ENCODE measurements at places on chromosomes 5 and 9.

DNA sequence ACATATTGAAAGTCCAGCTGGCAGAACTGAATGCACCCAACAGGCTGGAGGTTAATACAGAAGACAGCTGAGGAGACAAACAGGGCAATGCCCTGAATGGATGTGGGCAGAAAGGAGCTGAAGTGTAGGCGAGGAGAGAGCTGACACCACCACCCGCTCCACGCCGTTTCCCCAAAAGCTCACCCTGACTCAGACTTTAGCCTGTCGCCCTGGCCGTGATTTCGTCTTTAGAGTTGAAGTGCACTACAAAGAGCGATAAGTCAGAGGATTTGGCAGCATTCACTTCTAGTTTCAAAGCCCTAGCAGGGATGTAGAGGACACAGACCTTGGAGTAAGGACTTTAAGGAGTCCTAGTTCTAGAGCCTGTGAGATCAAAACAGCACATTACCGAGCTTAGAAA is 2.2 kb upstream of the ERAP1 start:
- DNase-seq: no peak

- no peak for DNase-seq
These were observed 63.1 kb upstream of the RETREG1 start for GRCh38 chr5:16679863-16680262.

GRCh38 chr9:88680041-88680440 is 145.1 kb downstream of the NXNL2 start:
- DNase-seq: no peak

DNA sequence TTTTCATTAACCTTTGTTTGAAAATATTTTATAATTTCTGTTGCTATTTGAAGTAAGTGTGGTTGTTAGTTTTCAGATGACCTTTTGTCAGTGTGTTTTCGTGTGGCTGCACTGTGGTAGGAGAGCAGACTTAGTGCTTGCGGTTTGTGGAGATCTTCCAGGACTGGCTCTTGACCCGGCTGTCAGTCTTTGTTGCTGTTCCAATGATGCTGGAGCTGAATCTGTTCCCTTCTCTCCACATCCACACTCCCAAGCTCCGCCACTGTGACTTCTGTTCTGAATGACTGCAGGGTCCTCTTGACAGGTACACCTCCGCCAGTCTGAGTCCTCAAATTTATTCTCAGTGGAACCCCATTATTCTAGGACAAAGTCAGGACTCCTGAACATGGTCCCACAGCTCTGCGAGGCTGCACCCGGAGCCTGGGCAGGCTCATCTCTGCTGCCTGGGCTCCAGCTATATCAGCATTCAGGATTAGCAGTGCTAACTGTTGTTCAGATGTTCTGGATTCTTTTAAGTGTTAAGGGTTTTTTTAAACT is 126.0 kb downstream of the WNK2 start:
- DNase-seq: no peak

DNA sequence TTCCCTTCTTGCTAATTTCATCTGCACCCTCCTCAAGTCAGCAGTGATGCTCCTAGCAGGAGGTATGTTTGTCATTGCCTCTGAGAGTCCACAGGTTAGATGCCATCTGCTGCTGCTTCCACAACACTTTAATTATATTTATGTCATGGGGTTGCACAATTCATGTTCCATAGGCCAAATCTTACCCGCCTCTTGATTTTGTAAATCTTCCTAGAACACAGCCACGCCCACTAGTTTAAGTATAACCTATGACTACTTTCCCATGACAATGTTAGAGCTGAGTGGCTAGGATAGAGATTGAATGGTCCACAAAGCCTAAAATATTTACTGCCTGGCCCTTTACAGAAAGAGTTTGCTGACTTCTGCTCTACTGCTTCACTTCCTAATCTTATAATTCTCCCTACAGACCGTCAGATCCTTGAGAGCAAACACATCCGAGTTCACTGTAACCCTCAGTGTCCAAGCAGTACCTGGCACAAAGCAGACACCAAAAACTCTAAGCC is 21.1 kb downstream of the LIFR start:
- DNase-seq: no peak
